ENCODE measurements at places on chromosomes 2 and 18.

DNA sequence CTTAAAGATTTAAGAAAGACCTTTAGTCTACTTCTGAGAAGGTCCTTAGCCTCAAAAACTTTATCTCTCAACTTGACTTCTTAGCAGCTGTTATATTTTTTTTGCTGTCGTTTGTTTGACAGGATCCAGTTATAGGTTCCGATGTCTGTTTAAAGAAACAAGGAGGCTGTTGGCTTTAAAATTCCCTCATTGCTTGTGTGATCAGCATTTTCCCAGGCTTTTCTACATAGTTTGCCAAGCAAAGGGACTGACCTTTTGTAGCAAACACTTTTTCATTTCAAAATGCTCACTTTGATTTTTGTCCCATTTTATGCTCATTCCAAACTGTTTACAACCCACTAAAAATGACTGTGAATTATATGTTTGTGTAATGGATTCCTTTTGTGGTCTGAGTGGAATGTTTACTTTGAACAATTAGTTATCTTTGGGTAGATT, 394.9 kb downstream of the ARHGAP15 start:
- DNase-seq, result no peak

GRCh38 chr2:161946489-161947107, 127.4 kb downstream of the DPP4 start:
- DNase-seq, result peak; percentile 17

DNA sequence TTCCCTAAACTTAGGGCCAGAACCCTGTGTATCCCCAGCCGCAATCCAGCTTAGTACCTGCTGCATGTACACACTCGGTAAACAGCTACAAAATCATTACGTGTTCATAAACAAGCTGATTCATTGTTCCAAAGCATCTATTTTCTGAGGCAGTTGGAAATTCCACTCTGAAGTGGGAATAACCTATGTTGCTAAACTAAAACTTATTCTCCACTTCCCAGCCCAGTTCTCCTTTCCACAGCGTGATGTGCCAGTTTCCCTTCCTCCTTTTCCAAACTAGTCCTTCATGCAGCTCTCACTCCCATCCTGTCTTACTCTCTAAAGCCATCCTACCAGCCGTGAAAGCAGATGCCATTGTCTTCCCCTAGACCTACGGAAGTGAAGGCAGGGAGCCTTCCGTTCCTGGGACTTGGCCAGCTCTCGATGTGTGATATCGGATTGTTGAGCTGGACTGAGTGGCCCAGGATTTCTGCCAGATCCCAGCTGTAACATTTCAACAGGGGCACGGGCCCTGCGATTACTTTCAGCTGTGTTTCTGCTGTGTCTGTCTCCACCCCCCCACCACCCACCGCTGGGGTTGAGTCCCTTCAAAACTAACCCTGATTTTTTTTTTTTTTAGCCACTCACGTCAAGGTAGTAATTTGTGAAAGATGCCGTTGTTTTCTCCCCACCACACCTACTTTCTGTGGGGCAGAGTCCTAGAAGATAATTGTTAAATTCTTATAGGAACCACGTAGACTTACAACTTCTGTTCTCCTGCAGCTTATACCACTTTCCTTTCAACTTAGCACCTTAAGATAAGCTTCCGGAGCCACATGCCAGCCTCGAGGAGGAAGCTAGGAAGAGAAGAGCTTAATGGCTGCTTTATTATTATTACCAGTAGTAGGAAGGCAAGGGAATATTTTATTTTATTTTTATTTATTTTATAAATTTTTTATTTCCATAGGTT, 100.9 kb downstream of the CRIM1 start:
- no peak for DNase-seq

- no peak for DNase-seq
Observed at GRCh38 chr2:226905718-226906117, 69.9 kb downstream of the RHBDD1 start.

DNA sequence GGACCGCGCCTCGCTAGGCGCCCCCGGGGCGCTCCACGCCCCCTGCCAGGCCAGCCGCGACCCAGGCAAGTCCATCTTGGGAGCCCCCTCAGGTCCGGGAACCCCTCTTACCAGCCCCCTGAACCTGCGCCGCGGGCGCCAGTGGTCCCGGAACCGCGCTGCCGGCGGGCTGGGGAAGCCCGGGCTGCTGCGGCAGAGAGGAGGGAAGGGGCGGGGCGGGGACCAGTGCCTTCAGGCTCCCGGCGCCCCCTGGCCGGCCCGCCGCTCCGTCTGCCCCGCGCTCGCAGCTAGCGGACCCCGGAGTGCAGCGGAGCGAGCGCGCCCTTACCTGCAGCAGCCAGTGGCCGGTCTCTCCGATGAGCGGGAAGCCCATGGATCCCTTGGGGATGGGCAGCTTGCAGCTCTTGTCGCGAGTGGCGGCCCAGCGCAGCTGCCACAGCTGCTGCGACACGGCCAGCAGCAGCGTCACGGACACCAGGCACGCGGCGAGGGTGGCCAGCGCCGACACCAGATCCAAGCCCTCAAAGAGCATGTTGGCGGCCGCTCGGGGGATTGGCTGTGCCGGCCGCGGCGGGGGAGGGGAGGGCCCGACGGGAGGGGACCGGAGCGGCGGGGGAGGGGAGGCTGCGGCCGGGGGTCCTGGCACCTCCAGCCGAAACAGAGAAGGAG, at the start of gene CYP26B1:
Gene CYP26B1 (minus strand): TSS at position 560 of the 669 bp plus-strand sequence. CDS start 28 bp downstream, at position 532.
- no peak for DNase-seq

DNA sequence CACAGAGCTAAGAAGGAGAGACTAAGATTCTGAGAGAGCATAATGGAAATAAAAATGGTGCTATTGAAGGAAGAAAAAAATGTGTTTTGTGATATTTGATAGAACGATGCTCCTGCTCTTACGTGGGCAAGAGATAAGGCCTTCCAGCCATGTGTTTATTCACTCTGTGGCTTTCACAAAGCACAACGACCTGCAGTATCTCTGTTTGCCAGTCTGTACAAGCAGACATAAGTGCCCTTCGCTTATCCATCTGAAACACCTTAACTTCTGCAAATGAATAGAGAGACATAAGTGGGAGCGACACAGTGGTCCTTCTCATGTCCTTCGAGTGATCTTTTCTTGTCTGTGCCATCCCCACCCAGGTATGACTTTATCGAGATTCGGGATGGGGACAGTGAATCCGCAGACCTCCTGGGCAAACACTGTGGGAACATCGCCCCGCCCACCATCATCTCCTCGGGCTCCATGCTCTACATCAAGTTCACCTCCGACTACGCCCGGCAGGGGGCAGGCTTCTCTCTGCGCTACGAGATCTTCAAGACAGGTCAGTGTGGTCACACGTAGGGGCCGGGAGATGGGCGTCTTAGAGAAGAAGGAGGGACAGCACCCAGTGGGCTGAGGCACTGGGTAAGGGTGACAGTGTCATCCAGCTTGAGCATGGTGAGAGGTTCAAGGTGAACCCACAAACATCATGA, 33.7 kb downstream of the NRP2 start:
- DNase-seq, result peak; percentile 11

GRCh38 chr2:136572335-136572734, 193.0 kb upstream of the THSD7B start:
- no peak for DNase-seq

DNA sequence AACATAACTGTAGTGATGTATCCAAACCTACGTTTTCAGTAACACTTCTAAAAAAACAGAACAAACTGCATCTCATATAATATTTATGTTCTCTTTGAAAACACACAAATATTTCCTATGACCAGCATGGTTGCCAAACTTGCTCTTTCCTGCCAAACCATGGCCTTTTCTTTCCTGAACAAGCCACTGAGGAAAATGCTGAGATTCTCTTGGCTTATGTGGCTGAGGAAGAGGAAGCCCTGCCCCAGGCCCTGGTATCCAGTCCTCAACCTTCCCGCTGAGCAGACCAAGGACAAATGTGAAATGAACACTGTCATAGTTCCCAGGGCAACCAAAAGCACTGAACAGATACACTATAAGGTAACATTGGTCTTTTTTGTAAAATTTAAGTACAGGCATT, 35.9 kb upstream of the NARS1 start:
- DNase-seq, result no peak

DNA sequence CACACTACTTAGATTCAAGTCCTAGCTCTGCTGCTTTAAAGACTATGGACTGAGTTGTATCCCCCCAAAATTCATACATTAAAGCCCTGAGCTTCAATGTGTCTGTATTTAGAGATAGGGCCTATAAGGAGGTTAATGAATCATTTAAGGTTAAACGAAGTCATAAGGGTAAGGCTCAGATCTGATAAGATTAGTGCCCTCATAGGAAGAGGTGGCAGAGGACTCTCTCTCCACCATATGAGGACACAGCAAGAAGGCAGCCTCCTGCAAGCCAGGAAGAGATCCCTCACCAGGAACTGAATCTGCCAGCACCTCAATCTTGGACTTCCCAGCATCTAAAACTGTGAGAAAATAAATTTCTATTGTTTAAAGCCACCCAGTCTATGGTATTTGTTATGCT, 3.1 kb upstream of the CYTIP start:
- DNase-seq, result no peak

- no peak for DNase-seq
Observed at GRCh38 chr18:54135216-54135615, 89.3 kb downstream of the MBD2 start.

GRCh38 chr2:126698376-126698775, 42.4 kb downstream of the GYPC start:
- no peak for DNase-seq

DNA sequence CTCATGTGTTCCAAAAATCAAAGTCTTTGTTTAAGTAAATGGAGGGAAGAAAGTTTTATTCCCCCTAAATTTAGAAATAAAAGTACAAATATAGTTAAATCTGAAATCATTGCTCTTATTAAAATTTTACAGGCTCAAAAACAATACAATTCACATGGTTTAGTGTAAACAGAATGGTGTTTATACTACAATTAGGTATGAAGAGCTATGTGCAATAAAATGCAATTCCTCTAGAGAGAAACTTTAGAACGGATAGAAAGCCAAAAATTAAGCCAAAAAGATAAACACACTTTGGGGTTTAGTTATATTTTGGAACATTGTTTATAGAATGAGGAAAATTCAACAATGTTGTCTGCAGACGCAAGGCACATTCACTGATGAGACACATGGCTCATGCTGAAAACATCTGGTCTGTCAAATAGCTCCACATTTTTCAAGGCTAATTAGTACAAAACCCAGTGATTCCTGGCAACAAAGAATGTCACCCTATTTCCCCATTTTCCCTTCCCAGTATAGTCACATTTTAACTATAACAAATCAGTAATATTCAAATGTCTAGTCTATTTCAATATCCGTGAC, 103.3 kb downstream of the EXOC6B start:
- DNase-seq, result no peak

DNA sequence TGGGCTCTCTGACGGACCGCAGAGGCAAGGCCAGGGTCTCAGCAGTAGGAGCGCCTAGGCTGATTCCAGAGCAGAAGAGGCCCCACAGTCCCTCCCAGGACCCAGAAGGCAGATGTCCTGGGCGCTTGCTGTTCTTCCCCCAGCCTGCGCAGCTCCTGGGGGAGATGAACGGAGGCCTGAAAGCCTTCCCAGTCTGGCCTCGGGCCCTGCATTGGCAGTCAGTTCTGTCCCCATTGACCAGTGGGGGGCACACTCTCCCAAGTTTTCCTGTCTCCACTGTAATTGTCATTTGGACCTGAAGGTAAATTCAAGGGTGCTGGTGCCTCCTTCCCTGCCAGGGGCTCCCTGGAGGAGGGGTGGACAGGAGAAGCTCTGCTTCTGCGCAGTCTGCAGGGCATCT, 345.7 kb downstream of the CYP26B1 start:
- DNase-seq, result peak; percentile 10

GRCh38 chr2:129293326-129293725, 686.1 kb upstream of the RAB6C start:
- DNase-seq, result no peak

- DNase-seq, result no peak
Observed at GRCh38 chr2:228629251-228629650, 447.8 kb upstream of the SPHKAP start.

DNA sequence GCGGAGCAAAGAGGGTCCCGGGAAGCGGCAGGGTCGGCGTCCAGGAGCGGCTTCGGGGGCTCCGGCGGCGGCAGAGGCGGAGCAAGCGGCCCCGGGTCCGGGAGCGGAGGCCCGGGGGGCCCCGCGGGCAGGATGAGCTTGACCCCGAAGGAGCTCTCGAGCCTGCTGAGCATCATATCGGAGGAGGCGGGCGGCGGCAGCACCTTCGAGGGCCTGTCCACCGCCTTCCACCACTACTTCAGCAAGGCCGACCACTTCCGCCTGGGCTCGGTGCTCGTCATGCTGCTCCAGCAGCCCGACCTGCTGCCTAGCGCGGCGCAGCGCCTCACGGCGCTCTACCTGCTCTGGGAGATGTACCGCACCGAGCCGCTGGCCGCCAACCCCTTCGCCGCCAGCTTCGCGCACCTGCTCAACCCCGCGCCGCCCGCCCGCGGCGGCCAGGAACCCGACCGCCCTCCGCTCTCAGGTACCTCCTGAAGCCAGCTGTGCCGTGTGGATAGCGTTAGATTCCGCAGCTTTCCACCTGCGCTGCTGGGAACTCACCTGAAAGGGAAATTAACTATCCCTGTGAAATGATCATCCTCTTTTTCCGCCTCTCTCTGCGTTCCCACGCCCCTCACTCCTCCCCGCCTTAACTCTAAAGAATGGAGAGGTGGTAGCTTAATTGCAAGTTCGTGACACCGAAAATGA, 472 bp downstream of the CNOT11 start:
- DNase-seq, result peak; percentile 82

GRCh38 chr2:68169308-68169707, 11.6 kb downstream of the PNO1 start:
- no peak for DNase-seq

GRCh38 chr2:79630060-79630459, 117.2 kb downstream of the CTNNA2 start:
- no peak for DNase-seq

GRCh38 chr2:64942693-64943092, 46.5 kb upstream of the SLC1A4 start:
- DNase-seq, result no peak

DNA sequence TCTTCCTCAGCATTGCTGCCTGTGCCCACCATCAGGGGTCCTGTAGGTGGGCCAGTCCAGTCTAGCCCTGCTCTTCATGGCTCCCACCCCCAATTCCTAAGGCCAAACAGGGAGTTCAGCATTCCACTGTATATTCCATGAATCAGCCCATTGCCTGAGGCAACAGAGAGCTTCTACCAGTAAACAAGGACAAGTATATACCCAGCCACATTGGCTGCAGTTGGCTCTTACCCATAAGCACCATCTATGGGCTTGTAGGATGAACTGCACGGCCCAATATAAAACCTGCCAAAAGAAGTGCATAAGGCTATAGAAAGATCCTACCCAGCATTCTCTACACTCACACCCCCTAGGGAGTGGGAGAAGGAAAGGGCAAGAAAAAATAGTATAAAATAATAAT, 95.1 kb upstream of the SALL3 start:
- no peak for DNase-seq

DNA sequence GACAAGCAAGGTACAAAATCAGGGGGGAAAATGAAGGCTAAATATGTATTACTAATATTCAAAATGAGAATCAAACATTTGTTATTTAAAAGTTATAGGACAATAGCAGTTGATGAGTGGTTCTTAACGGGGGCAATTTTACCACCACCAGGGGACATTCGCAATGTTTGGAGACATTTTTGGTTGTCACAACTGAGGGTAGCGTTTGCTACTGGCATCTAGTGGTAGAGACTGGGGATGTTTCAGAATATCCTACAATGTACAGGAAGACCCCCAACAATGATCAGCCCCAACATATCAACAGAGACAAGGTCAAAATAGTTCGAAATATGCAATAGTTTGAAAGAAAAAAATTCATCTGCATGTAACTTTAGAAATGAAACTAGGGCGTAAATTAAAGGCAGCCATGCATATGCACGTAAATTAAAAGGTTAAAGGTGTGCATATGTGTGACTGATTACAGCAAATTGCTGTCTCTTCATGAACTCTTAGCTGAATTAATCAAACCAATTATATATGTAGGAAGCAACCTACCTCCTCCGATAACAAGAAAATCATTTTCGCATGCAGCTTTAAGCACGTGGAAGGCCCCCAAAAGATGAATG, 61.2 kb upstream of the CUL3 start:
- DNase-seq, result peak; percentile 42
